Activated T-helper 1 cell treated with anti-CD3 and anti-CD28 coated beads, Interleukin-12 subunit alpha, Interleukin-12 subunit beta, Interleukin-2, Interleukin-4 antibody, amounts not matched to agents 30 ng/mL and 10 ng/mL and 1 ng/mL, durations not matched to agents 14 hours and 24 hours and 36 hours (primary cell): ENCODE measurements at places on chromosomes 16 and 17. TPM values are rescaled to one million over a fixed set of nuclear protein-coding genes. Genes with fewer than 3 reads are reported as not detected.

- DNase-seq = no peak
These were observed 397.5 kb downstream of the CPPED1 start for GRCh38 chr16:12406158-12406557.

DNA sequence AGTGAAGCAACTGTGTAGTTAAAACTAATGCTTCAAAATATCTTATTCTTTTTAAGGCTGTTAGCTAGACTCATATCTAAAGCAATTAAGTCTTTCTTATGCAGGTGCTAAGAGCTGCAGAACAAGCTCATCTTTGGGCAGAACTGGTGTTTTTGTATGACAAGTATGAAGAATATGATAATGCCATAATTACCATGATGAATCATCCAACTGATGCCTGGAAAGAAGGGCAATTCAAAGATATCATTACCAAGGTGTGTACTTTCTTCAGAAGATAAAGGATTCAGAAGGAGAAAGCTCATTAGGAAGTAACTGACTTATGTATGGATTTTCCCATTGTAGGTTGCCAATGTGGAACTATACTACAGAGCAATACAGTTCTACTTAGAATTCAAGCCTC is 23.9 kb downstream of the PTRH2 start:
- no peak for DNase-seq

GRCh38 chr16:65660390-65660789 is 538.5 kb upstream of the CDH11 start:
- DNase-seq = no peak

DNA sequence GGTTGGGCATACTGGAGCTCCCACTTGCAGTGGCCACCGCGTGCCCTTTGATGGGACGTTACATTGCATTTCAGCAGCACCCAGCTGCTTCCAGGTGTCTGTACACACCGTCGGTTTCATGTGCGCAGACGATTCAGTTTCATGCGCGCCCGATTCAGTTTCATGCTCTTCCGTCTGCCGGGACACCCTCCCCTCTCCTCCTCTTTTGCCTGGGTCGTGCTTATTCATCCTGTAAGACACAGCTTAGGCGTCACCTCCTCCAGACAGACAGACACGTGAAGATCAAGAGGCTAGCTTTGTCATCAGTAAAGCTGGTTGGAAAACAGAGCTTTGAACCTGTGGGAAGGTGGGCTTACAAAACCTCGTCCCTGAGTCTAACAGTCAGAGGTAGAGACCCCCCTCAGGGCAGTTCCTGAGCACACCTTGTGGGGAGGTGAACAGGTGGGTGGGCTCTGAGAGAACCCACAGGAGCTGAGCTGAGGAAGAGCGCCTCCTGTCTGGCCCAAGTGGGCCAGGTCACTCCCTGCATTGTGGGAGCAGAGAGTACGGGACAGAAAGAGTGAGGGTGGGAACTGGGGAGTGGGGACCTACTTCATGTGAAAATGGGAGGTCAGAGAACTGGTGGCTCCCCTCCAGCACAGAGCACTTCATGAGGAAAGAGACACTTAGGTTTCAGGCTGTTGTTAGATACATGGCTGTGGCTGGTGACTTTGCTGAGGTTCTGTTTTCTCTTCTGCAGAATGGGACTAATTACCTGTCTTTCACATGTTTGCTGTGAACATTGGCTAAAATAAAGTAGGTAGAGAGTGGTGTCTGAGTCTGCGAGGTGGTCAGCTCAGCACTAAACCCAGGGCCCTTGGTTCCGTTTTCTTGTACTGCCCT is 122.1 kb downstream of the SNX29 start:
- no peak for DNase-seq

The SLFN12L gene
- total RNA-seq = 45.2 and 49.3 TPM in 2 replicates
